ENCODE measurements at places on chromosomes 3 and 15.

GRCh38 chr3:33139996-33140395, 26.2 kb downstream of the CRTAP start:
- H3K4me1 ChIP-seq, result no peaks in the 10 kb centered on the region
- no peaks in the 10 kb centered on the region for H3K27me3 ChIP-seq
- H3K27ac ChIP-seq, result no peak overlapping the region
- DNase-seq, result no peak
- no peak overlapping the region for H3K4me3 ChIP-seq
- H3K36me3 ChIP-seq, result no peaks in the 10 kb centered on the region

DNA sequence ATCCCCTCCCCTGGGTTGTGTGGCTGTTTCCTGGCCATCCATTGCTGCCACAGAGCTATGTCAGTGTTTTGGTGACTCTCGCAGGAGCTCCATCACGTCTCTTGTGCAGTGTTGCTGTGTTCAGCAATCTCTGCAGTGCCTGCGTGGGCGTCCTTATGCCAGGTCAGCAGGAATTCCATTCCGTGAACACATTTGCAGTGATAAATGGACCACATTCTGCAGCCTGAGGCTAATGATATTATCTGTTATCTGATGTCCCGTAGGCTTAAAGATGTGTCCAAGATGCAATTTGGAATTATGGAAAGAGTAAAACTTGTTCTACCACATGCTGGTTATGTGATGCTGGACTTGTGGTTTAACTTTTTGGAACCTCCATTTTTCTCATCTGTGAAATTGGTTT, 25.5 kb upstream of the COL6A6 start:
- H3K4me1 ChIP-seq, result peaks cover 22% of the 10 kb centered on the region
- H3K36me3 ChIP-seq, result no peaks in the 10 kb centered on the region
- no peak overlapping the region for H3K4me3 ChIP-seq
- no peaks in the 10 kb centered on the region for H3K27me3 ChIP-seq
- DNase-seq, result no peak
- no peak overlapping the region for H3K27ac ChIP-seq

GRCh38 chr3:177124882-177125281, 72.4 kb downstream of the TBL1XR1 start:
- H3K4me3 ChIP-seq, result no peak overlapping the region
- no peaks in the 10 kb centered on the region for H3K27me3 ChIP-seq
- no peak for DNase-seq
- H3K4me1 ChIP-seq, result peaks cover 66% of the 10 kb centered on the region

DNA sequence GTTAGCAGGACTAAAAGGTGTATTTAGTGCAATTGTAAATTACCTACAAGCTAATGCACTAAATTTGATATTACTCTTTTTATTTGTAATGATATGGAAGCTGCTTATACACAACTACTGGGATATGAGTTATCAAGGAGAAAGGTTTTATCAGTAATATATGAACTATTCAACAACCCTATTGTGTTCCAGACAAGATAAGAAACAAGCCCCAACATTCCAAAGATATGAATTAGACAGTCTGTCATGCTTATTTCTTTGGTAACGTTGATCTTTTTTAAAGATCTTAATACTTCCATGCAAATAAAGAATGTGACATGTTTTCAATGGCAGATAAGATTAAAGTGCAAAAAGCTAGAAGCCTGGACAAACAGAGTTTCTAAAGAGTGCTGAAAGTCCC, 314.0 kb upstream of the THBS1 start:
- H3K4me3 ChIP-seq, result no peak overlapping the region
- no peak overlapping the region for H3K27ac ChIP-seq
- no peaks in the 10 kb centered on the region for H3K36me3 ChIP-seq
- DNase-seq, result no peak
- peaks cover 38% of the 10 kb centered on the region for H3K4me1 ChIP-seq

DNA sequence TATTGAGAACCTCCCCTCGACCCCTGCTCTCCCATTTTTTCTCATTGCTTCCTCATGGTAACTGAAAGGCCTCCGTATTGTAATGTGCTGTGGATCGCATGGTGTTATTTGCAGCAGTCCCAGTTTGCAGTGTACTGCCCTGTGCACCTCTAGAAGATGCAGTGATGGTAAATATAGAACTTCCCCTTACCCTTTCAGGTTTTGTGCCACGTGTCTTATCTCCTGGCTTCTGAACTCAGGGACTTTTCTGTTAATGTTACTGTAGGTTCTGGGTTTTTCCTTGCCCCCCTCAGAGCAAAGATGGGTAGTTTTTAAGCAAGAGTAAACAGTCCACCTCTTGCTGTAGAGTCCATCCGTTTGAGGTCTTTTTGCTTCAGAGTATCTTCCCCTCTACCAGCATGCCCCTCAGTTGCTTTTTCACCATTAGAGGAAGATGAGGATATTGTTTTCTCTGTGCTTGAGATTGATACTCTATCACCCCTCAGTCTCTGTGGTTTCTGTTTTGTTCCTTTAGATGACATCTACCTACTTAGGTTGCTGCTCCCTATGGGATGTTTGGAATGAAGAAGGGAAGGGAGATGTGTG, 22.4 kb downstream of the CHD2 start:
- peaks cover 6% of the 10 kb centered on the region for H3K36me3 ChIP-seq
- no peak overlapping the region for H3K4me3 ChIP-seq

DNA sequence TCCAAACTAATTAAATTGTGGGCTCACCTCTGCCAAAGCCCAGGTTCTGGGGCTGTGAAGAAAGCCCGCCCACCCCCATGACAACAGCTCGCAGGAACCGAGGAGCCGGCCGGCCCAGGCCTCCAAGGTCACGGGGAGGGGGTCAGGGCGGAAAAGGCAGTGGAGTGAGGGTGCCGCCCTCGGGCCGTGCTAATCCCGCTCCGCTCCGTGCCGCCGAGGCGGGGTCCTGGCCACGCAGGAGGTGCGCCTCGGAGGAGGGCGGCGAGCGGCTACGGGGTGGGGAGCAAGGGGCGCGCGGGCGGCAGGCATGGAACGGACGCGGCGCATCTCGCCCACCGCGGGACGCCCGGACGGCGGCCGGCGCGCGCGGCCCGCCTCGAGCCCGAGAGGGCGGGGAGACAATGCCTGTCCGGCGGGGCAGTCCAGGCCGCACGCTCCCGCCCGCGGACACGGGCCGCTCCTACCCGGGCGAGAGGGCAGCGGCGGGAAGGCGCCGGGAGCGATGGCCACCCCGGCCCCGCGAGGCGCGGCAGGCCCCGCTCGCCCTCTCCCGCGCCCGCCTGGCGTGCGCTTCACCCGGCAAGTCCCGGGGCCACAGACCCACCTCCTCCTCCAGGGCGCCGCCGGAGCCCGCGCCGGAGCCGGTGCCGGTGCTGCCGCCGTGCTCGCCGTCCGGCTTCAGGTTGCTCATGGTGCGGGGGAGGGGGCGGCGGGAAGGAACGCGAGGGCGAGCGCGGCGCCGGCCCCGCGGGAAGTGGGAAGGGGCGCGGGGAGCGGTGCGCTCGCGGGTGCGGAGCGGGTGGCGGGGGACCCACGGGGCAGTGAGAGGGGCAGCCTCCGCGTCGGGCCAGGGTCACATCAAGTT, 528 bp downstream of the RBPMS2 start:
- H3K4me3 ChIP-seq, result no peak overlapping the region
- no peaks in the 10 kb centered on the region for H3K36me3 ChIP-seq
- H3K27me3 ChIP-seq, result no peaks in the 10 kb centered on the region

Measured in body of pancreas (tissue), 4 donors.